Erythroblast (primary cell): ENCODE measurements at places on chromosomes 3 and 15.
A peak's percentile ranks its signal among the peaks of the same experiment; 100 is the strongest.

GRCh38 chr3:113218681-113219045 lies 7.3 kb downstream of the BOC start:
- DNase-seq = no peak

DNA sequence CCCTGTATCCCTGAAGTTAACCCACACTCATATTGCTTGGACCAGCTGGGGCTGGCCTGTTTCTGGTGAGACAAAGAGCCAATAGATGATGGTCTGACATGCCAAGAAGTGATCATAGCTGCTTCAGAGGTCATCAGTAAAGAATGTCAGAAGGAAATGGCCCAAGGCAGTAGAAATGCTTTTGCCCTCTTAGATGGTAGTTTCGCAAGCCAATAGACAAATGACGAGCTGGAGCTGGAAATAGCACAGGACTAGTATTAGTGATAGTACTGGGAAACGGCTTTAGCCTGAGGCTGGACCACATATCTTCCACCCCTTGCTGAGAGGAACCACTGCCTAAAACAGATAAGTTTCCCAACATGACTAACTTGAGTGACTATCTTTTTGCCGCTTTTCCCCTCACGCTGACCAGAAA lies 176.1 kb upstream of the THBS1 start:
- DNase-seq = peak; percentile 9

GRCh38 chr15:36814105-36814504 lies 234.7 kb downstream of the CDIN1 start:
- no peak for DNase-seq

- DNase-seq = no peak
These were observed 4.5 kb upstream of the SEMA3B start for GRCh38 chr3:50264383-50264963.

- no peak for DNase-seq
These were observed 145.1 kb downstream of the NFKBIZ start for GRCh38 chr3:101994386-101994785.

GRCh38 chr3:26484140-26484539 lies 138.4 kb upstream of the LRRC3B start:
- no peak for DNase-seq
